ENCODE measurements at places on chromosomes 16 and 17.

- DNase-seq, result no peak
Observed at GRCh38 chr16:54921206-54921824, 9.3 kb upstream of the IRX5 start.

DNA sequence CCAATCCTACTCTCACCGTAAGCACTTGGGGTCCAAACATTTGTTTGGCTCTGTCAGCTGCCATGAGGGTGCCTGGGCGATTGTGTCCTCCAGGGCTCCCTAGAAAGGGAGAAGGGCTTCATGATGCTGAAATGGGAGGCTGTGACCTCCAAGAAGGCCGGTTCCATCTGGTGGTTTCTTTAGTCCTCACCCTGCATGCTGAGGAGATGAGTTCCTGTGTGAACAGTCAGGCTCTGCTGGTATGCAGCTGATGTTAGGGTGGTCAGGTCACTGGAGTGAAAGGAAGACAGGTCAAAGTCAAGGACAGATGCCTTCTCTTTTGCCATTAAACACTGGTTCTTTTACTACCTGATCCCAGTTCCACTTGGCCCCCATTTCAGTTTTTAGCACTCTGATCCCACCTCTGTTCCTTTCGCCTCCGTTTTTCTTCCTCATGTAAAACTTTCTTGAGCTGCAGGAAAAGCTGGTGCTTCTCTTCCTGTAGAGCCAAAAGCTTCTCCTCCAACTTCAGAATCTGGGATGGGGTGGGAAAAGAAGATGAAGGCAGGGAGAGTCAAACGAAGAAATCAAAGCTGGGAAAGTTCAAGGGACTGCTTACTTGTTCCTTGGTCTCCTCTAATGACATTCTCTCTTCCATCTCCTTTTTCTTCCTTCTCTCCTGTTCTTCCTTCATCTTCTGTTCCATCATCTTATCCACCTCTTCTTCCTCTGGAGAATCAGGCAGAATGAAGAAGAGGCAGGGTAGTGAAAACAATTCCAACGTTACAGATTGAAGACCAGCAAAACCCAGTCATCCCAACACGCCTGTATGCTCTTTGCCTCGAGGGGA lies 1.1 kb downstream of the GPS2 start:
- no peak for DNase-seq

GRCh38 chr17:38879878-38880665 lies 10.2 kb downstream of the LASP1 start:
- no peak for DNase-seq

GRCh38 chr17:32746698-32747097 lies 130.2 kb downstream of the MYO1D start:
- no peak for DNase-seq

GRCh38 chr16:3873482-3874173 lies 6.9 kb downstream of the CREBBP start:
- DNase-seq, result no peak

- DNase-seq, result no peak
Observed at GRCh38 chr16:50320310-50320709, 48.5 kb downstream of the BRD7 start.

DNA sequence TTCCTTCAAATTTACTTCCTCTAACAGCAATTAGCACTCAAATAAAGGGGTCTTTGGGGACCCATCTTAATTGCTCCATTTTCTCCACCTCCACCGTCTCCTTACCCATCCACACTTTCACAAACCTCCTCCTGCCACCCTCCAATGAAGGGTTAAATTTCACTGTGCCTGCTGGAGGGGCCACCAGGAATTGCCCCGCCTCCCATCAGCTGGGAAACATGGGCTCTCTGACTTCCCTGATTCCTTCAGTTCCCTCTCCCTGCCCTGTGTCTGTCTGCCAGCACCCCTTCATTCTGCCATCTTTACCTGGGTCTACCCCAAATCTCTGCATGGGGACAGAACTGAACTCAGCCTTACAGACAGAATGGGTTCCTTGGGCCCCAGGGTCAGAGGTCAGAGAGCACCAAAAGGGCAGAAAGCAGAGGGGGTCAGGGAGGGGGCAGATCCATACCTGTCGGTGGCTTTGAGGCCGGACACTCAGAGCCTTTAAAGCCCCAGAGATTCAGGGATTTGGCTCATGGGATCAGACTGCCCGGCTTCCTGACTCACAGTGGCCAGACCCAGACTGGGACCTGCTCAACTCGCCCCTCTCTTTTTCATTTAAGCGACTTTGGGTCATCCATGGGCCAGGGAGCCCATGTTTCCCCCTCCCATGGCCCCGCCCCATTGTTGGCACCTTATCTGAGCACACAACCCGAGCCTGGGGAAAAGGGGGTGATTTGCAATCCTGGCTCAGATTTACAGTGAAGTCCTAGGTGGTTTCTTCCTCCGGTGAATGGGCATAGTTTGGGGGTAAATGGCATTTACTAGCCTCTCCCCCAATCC lies 17.6 kb upstream of the SP2 start:
- DNase-seq, result no peak

GRCh38 chr17:4514206-4514605 lies 15.5 kb downstream of the SPNS2 start:
- no peak for DNase-seq

GRCh38 chr16:4640572-4641305 lies 16.1 kb downstream of the MGRN1 start:
- no peak for DNase-seq

- DNase-seq, result no peak
Observed at GRCh38 chr17:6135996-6136395, 65.8 kb downstream of the WSCD1 start.

DNA sequence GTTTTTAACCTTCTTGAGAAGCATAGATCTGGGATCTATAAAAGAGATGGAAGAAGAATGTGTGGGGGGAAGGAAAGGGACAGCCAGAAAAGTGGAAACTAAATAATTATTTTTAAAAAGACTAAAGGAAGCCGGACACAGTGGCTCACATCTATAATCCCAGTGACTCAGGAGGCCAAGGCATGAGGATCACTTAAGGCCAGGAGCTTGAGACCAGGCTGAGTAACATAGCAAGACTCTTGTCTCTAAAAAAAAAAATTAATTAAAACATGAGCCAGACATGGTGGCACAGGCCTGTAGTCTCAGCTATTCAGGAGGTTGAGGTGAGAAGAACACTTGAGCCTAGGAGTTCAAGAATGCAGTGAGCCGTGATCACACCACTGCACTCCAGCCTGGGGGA lies 335.1 kb downstream of the GRIN2A start:
- no peak for DNase-seq

DNA sequence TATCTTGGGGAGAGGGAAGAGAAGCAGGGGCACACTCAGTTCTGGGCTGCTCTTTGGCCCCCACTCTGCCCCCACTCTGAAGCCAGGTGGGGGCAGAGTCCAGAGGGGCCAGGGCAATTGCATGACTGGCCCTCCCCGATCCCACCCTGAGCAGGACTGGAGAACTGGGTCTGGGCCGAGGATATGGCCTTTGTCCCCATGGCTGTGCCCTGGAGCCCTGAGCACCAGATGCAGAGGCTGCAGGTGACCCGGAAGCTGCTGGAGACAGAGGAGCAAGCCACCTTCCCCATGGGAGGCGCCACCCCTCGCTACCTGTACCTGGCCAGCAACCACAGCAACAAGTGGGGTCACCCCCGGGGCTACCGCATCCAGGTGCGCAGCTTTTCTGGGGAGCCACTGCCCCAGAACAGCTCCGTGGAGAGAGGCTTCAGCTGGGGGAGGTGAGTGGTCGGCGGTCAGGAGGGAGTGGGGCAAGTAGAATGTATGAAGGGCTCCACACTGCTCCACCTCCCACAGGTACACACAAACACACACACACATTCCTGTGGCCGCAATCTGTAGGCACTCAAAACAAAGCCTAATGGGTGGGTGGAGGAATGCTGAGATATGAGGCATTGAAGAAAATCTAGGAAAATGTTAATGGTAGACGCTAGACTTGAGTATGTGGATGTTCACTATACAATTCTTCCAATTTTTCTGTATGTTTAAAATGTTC lies 21.4 kb downstream of the AOC3 start:
- DNase-seq, result no peak

GRCh38 chr17:27338536-27338985 lies 44.6 kb downstream of the WSB1 start:
- no peak for DNase-seq

GRCh38 chr17:39648616-39649366 lies 11.8 kb downstream of the STARD3 start:
- no peak for DNase-seq

DNA sequence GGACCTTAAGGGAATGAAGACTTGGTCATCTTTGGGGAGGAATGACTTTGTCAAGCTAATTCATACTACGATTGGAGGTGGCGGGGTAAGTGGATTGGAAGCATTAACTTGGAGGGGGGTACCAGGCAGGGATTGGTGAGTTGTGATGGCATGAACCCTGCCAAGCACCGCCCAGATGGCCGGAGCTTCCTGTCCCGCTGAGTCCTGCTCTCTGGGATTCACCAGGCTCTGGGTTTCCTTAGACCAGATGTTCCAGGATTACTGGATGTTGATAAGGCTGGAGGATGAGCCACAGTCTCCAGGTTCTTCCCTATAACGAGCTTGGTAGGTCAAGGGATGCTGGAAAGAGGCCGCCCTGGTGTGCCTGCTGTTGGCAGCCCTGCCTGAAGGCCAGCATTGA lies 154.9 kb downstream of the SDK2 start:
- no peak for DNase-seq

GRCh38 chr16:51019617-51020016 lies 131.5 kb downstream of the SALL1 start:
- DNase-seq, result no peak

DNA sequence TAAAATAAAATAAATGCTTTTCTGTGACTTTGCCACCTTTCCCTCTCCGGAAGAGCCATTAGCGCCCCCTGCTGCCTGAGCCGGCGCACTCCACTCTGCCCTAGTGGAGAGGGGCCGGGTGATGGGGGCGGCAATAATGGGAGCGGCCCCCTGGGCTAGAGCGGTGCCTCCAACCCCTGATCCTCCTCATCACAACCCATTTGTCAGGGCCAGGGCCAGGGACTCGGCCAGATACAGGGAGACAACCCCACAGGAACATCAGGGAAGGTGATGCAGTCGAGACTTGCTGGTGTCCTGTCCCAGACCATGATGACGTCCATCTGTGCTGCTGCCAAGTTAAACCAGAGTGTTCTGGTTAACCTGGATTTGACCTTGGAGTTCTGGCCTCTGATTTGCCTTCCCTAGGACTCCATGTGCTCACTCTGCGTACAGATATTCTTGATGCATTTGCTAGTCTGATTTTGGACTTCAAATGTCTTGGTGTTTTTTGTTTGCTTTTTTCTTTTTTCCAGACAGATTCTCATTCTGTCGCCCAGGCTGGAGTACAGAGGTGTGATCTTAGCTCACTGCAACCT lies 46.1 kb upstream of the BPTF start:
- peak; percentile 37 for DNase-seq

- no peak for DNase-seq
Observed at GRCh38 chr17:37788526-37788925, 43.7 kb upstream of the HNF1B start.

GRCh38 chr17:73747221-73748002 lies 103.2 kb upstream of the SDK2 start:
- no peak for DNase-seq

DNA sequence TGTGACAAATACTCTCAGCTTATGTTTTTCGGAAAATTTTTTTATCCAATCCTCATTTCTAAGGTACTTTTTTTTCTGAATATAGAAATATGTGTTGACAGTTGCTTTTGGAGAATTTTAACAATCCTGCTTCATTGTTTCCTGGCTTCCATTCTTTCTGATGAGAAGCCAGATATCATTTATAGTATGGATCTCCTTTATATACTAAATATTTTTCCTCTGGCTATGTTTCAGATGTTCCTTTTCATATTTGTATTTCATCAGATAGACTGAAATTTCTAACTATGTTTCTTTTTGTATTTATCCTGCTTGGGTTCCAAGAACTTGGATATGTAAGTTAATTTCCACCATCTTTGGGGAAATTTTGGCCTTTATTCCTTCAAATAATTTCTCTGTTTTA lies 138.9 kb upstream of the CDH11 start:
- DNase-seq, result no peak

DNA sequence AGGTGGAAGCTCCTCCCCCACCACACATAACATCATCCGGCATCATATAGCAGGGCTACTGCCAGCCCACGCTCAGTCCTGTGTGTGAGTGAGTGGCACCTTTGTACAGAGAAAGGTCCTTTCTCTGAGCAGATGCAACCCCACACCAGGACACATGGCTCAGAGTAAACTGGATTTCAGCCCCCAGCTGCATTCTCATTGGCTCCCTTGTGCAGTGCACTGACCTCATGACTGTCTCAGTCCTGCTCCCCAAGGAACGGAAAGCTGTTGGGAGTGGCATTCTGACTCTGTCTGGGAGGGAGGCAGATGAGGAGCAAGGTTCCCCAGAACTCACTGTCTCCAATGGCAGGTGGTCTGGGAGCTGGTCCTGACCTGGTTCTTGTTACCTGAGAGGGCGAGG lies 244.1 kb downstream of the PHKB start:
- DNase-seq, result no peak

- no peak for DNase-seq
Observed at GRCh38 chr17:6374761-6375312, 60.1 kb downstream of the AIPL1 start.

GRCh38 chr16:87535855-87536794 lies 43.3 kb upstream of the ZCCHC14 start:
- no peak for DNase-seq

DNA sequence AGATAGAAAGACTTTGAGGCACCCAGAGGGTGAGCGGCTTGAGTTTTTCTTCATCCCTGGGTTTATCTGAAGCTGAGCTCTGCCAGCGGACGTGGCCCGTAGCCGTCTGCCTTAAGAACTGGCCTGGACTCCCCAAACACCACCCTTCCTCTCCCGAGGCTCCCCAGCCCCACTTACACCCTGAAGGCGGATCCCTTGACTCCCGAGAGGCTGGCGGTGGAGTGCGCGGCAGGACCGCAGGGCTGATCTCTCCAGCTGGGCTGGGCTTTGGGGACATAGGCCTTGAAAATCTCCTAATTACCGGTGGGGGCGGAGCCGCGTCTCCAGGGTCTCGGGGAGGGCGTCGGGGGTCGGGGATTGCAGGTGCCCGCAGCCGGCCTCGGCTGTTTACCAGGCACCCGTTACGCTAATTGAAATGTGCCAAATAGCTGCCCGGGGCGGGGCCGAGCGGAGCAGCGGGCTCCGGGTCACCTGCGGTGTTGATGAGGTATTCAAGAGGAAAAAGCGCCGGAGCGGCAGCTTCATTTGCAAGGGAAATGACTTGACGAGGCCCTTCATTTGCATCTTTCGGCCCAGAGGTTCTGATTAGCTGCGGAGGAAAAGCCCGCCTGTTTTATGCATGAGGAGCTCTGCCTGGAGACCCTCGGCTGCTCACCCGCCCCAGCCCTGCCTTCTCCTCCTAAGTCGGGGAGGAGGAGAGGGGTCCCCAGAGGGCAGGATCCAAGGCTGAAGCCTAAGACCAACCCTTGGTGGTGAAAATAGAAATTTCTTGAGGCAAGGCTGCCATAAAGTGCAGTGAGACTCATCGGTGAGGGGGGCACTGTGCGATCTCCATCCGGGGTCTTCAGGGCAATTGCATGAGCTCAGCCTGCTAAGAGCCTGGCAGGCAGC lies 100.7 kb downstream of the MGAT5B start:
- no peak for DNase-seq

GRCh38 chr16:57485916-57486857 lies at the start of gene DOK4:
TSS of gene DOK4 (minus strand) at chr16:57486493. CDS start at chr16:57479507, 6,986 bp downstream.
- no peak for DNase-seq
